IPS DF 6.9 (cell line): ENCODE measurements at places on chromosomes 1 and 21.

GRCh38 chr1:185566995-185567394, 167.2 kb upstream of the HMCN1 start:
- DNase-seq = no peak

DNA sequence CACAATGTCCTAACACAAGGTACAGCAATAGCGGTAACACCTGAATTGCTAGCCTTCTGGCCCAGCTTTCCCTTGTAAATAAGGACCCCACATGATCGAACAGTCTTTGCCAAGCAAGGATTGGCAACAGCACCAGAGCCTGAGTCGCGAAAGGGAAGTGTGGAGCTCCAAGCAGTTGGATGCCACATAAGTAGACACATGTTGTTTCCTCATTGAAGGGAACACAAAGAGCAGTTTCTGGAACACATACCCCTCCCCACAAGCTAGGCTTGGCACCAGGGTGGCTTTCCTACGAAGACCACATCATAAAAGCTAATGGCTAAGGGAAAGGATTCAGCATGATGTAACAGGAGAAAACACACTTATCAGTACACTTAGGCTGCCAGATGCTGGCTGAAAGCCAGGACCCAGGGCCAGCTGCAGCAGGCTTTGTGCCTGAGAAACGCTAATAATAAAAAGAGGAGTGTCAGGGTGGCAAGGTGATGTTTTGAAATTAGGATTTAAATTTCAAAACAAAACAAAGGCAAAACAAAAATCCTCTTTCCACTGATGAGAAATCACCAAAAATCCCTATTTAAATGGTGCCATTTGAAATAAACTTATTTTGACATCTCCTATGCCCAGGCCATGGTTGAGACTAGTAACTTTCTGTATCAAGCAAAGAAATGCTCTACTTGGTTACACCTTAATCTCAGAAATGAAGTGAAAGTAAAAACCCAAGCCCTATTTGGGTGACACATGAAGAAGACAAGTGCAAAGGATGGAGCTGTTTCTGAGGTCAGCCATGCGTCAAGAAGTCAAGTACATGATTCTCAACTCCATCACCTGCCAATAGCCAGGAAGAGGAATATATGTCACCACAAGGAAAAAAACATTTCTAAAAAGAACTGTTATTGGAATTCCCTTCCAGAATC, 11.9 kb upstream of the CPLANE2 start:
- no peak for DNase-seq

- DNase-seq = no peak
These were observed 53.0 kb downstream of the HMCN1 start for GRCh38 chr1:185787238-185787637.

GRCh38 chr1:53134961-53135734, 7.3 kb downstream of the SLC1A7 start:
- DNase-seq = no peak

DNA sequence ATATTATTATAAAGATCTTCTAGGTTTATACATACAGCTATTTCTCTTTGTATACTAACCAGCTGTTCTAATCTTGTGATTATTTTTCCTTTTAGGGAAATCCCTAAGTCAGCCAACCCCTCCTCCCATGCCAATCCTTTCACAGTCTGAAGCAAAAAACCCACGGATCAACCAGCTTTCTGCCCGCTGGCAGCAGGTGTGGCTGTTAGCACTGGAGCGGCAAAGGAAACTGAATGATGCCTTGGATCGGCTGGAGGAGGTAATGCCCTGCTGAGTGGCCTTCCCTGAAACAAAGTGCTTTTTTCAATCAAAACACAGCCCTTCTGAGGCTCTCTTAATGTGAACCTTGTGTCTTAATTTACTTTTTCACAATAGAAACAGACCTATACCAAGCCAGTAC, 32.4 kb upstream of the BMP8A start:
- DNase-seq = no peak

- no peak for DNase-seq
These were observed 51.7 kb downstream of the HSPG2 start for GRCh38 chr1:21885236-21886037.

GRCh38 chr1:38815903-38816627, 43.5 kb downstream of the RRAGC start:
- no peak for DNase-seq

DNA sequence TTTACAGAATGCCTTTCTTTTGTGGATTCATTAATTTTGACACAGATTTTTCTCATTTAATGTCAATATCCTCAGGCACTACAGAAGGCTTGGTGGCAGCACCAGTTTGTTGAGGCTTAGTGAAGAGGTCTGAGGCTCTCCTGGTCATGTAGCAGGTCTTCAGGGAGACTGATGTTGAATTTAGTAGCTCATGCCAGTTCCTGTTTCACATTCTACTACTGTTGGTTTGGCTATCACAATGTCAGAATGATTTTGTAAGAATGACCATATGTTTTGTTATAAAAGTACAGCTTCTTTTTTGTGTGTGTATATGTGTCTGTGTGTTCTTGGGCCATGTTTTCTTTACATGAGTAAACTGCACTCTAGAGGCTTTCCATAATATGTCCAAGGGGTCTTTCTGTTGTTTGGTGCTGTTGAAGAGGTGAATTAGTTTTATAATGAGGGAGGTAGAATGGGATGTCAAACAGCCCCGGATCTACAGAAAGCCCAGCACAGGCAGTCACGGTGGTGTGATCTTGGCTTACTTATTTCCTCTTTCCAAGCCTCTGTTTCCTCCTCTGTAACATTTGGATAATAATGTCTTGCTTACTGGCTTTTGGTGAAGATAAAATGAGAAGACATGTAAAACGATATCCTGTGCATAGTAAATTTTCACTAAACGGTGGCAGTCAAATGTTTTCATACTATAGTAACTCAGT, 32.0 kb downstream of the C1orf21 start:
- DNase-seq = no peak

GRCh38 chr1:16434501-16434900, 2.7 kb downstream of the SPATA21 start:
- no peak for DNase-seq

- no peak for DNase-seq
These were observed 29.6 kb upstream of the LRRC8D start for GRCh38 chr1:89791064-89791726.

DNA sequence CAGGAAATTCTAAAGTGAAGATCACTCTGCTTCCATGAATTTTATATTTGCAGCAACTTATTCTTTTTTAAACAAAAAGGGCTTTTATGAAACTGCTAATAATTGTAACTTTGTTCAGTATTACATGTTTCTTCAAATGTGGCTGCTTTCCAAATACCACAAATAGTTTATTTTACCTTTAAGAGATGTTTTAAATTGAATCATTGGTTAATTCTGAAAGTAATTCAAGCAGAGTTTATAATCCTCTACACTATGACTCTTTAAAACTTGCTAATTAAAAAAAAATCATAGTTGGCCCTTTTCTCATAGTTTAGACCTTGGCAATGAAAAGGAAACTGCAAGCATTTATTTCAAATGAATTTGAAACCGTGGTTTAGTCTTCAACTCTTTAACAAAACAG, 59.6 kb downstream of the SDCCAG8 start:
- no peak for DNase-seq

- DNase-seq = no peak
These were observed 277.9 kb upstream of the ADAMTS5 start for GRCh38 chr21:27244776-27245175.

- DNase-seq = no peak
These were observed 51.0 kb downstream of the DMRTB1 start for GRCh38 chr1:53510215-53510614.

- no peak for DNase-seq
These were observed 70.6 kb upstream of the CNTN2 start for GRCh38 chr1:204972426-204972825.

DNA sequence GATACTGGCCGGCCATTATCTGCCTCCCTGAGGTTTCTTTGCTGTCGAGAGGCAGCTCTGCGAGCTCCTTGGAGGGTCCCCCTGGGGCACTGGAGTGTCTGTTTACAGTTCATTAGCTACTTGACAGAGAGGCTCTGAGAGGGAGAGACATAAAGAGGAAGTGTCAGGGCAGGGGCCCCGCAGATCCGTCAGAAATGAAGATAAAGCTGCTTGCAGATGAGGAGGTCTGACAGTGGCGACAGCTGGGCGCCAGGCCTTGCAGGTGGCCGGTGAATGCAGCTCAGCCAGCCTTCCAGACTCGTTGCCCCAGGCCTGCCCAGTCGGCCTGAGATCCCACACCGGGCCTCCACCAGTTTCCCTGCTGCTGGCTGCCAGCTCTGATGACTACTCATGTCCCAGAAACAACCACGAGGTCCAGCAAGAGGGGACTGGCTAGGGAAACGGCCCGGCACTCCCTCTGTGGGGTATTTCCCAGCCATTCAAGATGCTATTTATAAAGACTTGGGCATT, 84.7 kb downstream of the DISP3 start:
- DNase-seq = no peak

- DNase-seq = no peak
These were observed 338.2 kb upstream of the VAMP3 start for GRCh38 chr1:7432900-7433380.

DNA sequence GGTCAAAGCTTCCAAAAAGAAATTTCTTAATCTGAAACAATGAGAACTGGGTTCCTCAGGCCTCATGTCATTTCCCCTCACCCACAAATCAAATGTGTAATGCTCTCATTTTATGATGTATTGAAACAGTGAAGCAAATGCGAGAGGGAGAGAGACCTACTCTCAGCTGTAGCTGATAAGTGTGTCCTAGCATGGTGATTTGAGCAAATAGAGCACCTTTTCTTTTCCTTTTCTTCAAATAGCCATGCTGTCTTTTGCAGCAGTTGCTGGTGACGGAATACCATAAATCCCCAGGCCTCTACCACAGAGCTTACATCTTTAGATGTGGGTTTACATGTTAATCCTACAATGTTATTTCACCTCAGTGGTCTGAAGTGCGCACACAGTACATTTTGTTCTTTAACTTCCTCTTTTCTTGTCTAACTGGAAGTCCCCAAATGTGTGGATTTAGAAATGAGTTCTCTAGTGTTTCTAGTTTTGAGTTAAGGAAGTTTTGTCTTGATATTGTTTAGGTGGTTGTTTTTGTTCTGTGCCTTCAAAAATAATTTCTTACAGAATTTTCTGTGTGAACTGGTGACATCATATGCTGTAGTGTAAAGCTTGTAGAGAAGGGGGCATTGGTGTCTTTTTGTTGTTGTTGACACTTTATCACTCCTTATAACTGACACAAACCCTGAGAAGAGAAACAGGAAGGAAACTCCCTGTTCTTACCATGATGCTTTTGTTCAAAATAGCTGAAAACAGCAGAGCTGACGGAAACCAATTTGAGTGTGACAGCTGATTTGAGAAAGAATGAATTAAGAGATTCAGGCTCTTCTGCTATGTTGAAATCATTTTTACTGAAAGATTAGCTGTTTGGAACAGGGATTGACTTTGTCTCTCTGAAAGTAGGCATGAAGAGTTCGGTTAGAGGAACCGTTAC, 12.2 kb downstream of the SMAP2 start:
- no peak for DNase-seq

DNA sequence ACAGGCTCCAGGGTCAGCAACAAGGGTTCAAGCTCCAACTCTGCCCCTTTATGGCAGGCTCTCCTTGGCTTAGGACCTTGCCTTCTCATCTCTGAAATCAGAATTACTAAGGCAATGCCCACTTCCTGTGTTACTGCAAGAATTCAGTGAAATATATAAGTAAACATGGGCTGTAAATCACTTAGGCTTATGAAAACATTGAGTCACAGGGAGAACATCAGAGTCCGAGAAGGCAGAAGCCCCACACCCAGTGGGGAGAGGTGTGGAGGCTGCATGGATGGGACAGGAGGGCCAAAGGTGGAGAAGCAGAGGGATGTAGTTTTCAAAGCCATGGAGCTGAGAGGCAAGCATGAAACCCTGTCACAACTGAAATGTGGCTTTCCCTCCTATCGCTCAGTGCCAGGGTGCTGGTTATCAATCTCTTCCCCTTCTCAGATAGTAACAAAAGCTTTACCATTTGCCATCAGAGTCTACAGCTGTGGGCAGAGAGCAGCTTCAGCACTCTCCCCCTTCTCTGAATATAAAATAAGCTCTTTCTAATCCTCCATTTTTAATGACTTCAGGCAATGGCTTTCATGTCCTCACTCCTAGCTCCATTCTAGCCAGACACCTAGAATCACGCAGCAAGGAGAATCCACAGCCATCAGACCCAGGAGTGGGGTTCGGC, 3.4 kb downstream of the RGS8 start:
- no peak for DNase-seq

GRCh38 chr21:44736291-44737004, 25.1 kb upstream of the TSPEAR start:
- DNase-seq = no peak

DNA sequence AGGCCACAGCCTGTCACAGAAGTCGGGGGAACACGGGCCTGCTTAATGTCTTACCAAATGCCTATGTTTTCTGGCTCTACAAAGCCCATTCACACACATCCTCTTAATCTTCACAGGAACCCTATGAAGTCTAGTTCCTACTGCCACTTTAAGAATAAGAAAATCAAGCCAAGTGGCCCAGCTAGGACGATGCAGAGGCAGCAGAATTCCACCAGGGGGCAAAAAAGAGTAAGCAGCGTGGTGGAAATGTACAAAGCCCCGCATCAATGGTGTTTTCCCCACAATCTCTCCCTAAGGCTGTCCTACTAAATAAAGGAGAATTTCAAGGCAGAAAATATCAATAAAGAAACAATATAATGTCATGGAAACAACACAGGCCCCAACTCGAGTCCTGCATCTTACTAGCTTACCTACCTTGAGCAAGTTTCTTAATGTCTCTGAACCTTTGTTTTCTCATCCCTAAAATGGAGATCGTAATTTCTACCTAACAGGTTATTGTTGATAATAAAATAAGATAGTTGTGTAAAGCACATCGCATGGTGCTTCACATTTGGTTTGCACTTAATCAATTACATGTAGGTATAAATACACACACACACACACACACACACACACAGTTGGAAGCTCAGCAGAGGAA, 21.4 kb downstream of the SEC16B start:
- DNase-seq = peak; percentile 31

DNA sequence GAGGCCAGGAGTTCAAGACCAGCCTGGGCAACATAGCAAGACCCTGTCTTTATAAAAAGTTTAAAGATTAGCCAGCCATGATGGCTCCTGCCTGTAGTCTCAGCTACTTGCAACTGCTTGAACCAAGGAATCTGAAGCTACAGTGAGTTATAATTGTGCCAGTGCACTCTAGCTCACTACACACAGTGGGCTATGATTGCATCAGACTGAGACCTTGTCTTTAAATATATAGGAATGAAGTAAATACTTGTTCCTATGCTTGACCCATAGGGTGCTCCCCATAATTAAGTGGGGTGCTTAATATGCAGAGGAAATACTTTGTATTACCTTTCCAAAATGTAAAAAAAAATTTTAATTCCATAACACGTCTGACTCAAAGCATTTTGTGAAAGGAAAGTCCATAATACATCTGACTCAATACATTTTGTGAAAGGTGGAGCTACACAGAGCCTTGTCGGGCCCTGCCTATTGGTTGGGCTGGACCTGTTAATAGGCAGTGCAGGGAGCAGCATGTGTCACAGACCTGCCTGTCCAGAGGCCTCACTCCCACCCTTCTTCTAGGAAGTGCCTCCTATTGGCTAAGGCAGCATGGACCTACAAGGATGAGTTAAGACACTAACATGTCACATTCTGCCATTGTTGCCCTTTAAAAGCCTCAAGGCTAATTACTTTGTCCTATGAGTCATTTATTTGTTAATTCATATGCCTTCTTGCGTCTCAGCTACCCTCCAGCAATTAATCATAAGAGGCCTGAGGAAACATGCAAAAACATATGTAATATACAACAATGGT, 33.6 kb downstream of the CD58 start:
- DNase-seq = no peak

- DNase-seq = no peak
These were observed 104.4 kb downstream of the LEPR start for GRCh38 chr1:65524931-65525265.

GRCh38 chr1:106217765-106218164, 838.7 kb upstream of the PRMT6 start:
- no peak for DNase-seq
